ENCODE measurements at places on chromosomes 4 and X.

GRCh38 chr4:80560337-80560736, 224.8 kb downstream of the CFAP299 start:
- DNase-seq = no peak

DNA sequence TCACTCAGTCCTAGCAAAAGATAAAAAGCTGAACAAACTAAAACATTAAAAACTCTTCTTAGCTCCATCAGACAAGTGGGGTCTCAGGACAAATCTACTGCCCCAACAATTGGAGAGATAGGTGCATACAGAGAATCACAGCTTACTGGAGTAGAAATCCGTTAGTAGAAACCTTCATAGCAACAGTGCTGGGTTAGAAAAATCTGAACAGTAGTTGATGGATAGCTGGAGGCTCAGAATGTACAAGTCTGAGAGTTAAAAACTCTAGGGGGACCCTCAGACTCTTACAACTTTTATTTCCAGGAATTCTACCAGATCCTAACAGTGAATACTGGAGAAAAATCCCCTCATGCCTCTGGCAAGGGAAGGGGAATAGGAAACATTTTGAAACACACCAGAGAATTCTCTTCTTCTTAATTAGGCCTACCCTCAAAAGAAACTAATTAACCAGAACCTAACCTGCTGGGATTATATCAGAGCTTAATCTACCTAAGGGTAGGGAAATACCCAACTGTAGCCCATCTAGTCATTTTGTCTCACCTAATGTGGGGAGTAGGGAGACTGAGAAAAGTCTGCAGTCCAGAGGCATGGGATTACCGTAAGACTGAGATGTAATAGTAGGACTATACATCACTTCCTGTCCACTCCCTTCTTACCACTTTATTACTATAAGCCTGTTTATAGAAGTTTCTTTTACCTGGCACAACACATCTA, 165.0 kb upstream of the CTSO start:
- no peak for DNase-seq

- no peak for DNase-seq
These were observed 1663.1 kb downstream of the STIM2 start for GRCh38 chr4:28523681-28524190.

DNA sequence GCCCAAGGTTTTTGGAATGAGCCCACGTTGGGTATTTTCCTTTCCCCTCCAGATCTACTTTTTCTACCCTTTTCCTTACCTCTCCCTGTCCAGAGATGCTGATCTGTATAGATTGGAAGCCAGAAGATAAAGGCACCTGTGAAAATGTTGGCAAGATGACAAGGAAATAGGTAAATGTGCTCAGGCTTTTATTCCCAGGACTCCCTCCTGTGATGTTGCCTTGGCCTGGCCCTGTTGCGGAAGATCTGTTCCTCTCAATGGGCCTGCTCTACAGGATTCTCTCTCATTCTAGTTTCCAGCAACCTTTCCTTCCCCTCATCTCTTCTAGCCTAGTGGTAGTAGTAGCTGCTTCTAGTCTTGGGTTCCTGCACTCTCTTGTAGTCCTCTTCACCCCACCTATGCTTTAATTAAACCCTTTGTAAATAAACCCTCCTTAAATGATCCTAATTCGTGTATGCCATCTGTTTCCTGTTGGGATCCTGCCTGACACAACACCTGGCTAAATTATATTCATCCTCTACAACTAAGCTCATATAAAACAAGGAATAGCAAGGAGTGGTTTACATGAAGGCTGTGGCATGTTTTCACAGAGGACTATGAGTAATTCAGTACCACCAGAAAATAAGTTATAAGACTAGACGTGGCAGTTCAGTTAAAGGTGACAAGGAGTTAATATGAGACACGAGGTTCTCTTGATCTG, 95.7 kb upstream of the MAOA start:
- no peak for DNase-seq

- no peak for DNase-seq
These were observed 45.6 kb upstream of the GPR78 start for GRCh38 chr4:8534611-8535010.

DNA sequence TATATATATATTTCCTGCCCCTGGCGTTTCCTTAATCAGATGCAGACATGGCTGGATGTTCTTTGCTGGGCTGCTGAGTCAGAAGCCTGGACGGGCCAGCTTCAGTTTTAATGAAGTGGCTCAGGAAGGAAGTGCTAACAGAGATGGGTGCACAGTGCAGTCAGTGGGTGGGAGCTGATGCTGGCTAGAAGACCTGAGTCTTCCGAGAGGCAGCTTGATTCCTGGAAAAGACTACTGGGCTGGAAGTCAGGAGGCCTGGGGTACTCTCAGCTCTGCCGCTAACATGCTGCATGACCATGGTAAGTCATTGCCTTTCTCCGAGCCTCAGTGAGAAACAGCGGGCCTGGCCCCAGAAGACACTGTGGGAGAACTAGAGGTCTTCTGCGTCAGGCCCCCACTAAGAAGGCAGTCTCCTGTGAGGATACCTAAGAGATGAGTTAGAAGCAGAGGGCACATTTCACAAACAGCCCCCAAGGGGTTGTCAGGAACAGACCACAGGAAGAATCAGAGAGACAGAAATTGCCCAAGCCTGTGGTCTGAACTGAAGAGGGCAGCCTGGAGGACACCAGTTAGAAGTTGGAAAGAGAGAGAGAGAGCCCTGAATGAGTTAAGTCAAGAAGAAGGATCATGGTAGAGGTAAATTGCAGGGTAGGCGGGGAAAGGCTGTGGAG, 8.3 kb upstream of the CD40LG start:
- peak; percentile 16 for DNase-seq

GRCh38 chr4:170990989-170991589, 822.1 kb upstream of the GALNTL6 start:
- DNase-seq = no peak

DNA sequence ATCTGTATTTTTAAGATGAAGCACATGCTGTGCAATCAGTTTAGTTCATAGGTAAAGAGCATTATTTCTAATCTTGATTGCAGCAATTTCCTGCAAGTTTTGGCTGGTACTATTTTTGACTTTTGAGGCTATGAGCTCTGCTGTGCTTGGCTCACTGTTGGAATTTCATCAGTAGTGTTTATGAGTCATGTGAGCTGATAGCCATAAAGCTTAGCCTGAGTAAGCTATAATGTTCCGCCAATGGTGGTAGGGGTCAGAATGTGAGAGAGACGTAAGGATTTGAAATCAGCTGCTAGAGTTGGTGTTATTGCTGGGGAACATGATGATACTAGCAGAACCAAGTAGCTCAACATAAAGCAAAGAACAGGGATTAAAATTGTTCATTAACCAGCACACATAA, 590.9 kb upstream of the GNPDA2 start:
- DNase-seq = no peak

Measured in AG10803 (cell line).